Left renal pelvis (tissue), 4 donors: ENCODE measurements at places on chromosomes 2 and 18.

- no peak for DNase-seq
Observed at GRCh38 chr2:82834893-82835292, 1624.2 kb downstream of the SUCLG1 start.

GRCh38 chr2:60708630-60709320 is 47.3 kb upstream of the PAPOLG start:
- no peak for DNase-seq

GRCh38 chr18:62797329-62797728 is 82.0 kb downstream of the PHLPP1 start:
- no peak for DNase-seq

- DNase-seq: no peak
Observed at GRCh38 chr2:24164416-24164973, 10.4 kb upstream of the FAM228A start.

- DNase-seq: no peak
Observed at GRCh38 chr2:235677937-235678336, 184.1 kb downstream of the AGAP1 start.

GRCh38 chr18:76380791-76381405 is 114.1 kb downstream of the ZNF516 start:
- DNase-seq: no peak

DNA sequence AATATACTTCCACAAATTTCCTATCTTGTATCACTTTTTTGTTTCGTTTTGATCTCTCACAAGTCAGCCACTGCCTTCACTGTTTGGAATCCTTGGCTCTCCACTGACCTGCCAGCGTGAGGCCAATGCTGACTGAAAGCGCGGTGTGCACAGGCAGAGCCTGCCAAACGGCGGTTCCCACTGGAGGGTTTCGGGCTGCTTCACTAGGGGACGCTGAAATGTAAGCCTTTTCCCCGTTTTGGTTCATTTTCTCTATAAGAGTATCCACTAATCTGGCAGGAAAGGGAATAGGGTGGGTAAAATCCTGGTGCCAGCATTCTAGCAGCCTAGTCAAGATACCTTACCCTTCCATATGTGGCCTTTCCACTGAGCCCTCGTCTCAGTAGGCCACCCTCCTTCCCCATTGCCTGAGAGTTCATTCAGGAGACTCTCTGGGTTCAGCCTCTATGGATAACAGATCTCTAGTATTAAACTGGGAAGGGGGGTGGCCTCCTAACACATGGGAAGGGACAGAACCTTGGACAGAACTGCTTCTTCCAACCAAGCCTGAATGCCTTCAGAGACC is 91.5 kb downstream of the DYM start:
- no peak for DNase-seq

DNA sequence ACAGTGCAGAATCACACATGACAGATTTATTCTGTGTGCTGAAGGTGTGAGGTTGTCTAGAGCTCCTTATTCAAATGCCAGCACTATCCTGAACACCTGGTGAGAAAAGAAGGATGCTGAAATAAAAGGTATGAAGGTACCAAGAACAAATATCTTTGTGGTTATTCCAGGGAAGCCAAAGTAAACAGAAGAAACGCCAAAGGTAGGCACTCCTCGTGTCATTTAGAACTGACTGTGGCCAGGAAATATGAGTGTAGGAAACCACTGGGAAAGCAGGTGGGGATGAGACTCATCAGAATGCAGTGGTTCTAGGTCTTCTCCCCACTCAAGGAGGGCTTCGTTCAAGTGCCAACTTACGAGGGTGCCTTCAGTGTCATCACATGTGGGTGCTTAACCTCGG is 80.8 kb downstream of the KIF5C start:
- DNase-seq: no peak

DNA sequence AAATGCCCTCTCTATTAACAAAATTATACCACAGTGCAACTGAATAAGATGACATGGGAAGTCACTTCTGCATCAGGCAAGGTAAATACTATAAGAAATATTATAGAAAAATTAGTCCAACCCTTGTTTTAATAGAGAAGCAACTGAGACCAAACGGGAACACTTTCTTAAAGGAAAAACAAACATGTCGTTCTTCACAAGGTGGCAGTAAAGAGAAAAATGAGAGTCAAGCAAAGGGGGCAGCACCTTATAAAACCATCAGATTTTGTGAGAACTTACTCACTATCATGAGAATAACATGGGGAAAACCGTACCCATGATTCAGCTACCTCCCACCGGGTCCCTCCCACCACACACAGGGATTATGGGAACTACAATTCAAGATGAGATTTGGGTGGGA is 481.7 kb upstream of the CRIM1 start:
- DNase-seq: no peak

DNA sequence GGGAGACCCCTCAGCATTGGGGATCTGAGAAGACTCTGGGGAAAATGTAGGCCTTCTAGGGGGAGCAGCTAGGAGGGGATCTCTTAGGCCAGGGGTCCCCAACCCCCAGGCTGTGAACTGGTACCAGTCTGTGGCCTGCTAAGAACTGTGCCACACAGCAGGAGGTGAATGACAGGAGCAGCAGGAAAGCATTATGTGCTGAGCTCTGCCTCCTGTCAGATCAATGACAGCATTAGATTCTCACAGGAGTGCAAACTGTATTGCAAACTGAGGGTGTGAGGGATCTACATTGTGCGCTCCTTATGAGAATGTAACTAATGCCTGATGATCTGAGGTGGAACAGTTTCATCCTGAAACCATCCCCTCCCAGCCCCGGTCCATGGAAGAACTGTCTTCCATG is 127.3 kb downstream of the SCG2 start:
- DNase-seq: no peak

DNA sequence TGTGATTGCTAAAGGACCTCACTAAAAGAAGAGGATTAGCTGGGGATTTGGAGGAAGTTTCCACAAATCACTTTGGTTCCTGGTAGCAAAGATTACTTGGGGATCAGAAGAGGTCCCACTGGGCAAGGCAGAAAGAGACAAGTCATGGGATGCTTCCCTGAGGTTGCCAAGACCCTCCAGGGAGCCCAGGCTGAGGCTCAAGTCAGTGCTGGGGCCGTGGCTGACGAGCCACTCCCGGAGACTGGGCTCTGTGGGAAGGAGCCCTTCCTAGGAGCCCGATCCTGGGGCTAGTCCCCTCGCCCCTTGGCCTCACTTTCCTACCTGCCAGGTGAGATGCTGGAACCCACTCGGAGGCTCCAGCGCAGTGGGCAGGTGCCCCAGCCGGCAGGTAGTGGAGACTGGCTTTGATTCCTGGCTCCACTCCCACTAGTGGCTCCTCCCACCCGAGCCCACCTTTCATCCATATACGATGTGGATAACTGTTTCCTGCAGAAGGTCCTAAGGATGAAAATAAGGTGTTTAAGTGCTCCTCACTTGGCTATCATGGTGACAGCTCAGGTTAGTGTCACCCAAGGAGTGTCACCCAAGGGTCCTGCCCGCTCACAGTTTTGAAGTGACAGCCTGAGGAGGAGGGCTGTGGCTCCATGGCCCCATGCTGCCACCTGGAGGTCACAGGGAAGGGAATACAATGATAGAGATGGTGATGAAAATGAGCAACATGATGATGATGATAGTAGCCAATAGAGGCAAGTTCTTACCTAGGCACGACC is 100.5 kb downstream of the CAPN13 start:
- peak; percentile 22 for DNase-seq

- DNase-seq: no peak
Observed at GRCh38 chr2:25341011-25341727, 556 bp downstream of the DNMT3A start.

GRCh38 chr2:48445091-48445725 is 84.7 kb upstream of the STON1 start:
- DNase-seq: no peak

GRCh38 chr2:187155476-187155875 is 292.6 kb downstream of the CALCRL start:
- DNase-seq: no peak

DNA sequence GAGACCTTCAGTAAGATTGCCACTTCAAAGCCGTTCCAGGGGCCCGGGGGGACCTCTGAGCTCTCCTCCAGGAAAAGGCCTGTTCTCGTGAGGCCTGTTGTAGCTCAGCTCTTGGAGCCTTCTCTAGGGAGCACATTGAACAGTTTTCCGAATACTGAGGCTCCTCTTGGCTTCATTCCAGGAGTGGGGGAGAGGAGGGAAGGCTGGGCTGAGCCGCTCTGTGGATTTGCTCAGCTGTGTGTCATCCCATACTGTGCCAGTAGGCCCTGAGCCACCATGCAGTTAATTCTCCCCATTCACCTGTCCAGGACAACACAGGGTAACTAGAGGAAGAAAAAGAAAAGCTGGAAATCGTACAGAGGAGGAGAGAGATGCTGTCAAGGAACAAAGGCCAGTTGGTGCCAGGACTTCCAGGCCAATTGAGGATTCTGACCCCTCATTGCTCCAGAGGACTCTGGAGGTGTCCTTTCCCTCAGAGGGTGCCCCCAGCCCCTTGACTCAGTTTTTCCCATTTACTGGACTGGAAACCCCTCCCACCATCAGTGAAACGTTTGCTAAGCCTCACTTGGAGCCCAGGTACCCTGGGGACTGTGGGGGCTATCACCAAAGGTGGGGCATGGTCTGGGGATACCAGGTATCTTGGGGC is 41.4 kb downstream of the HS1BP3 start:
- no peak for DNase-seq

GRCh38 chr2:143730155-143730952 is 601.1 kb downstream of the ARHGAP15 start:
- DNase-seq: no peak

DNA sequence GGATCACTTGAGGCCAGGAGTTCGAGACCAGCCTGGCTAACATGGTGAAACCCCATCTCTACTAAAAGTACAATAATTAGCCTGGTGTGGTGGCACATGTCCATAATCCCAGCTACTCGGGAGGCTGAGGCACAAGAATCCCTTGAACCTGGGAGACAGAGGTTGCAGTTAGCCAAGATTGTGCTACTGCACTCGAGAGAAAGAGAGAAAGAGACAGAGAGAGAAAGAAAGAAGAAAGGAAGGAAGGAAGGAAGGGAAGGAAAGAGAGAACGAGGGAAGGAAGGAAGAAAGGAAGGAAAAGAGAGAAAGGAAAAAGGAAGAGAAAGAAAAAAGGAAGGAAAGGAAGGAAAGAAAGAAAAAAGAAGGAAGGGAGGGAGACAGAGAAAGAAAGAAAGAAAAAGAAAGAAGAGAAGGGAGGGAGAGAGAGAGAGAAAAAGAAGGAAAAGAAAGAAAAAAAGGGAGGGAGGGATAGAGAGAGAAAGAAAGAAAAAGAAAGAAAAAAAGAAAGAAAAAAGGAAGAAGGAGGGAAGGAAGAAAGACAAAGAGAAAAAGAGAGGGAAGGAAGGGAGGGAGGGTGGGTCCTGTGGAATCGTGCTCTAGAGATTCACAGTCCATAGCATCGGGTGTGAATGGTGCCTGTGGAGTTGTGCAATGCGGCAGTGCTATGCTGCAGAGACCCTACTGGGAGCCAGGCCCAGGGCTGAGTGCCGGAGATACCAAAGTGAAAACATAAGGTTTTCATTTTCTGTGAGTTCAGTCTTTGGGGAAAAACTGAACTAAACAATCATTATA is 4.6 kb upstream of the SDC1 start:
- DNase-seq: no peak

GRCh38 chr2:31365834-31366505 is 48.6 kb downstream of the XDH start:
- DNase-seq: no peak

GRCh38 chr2:215919624-215920243 is 93.6 kb downstream of the MREG start:
- DNase-seq: no peak

- no peak for DNase-seq
Observed at GRCh38 chr2:83900862-83901261, 558.2 kb downstream of the SUCLG1 start.

DNA sequence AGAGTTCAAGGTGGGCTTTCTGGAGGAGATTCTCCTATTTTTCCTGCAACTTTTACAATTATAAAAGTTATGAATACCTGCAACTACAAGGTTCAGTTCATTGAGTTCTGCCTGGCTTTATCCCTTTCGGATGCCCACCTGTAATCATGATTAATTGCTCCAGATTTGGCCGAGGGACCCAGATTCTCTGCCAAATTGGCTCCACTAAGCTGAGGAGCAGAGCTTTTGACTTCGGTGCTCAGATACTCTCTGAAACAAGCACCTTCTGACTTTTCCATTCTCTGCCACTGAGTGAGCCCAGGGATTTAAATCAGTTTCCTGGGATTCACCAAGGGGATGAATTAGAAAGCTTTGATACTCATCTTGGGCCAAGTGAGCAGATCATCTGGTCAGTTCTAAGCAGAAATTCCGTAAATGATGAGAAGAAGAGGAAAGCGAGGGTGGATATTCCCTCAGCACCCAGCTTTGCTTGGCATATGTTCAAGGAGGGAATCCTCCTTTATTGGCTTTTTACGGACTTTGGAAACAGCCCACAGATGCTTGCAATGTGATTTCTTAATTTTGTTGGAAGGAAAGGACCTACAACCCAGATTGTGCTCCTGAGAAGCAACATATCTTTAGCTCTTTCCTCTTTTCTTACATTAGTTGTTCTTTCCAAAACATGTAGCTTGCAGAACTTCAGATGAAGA is 179.2 kb downstream of the SETBP1 start:
- no peak for DNase-seq

- DNase-seq: peak; percentile 16
Observed at GRCh38 chr18:61606759-61607158, 273.5 kb downstream of the CDH20 start.

- DNase-seq: no peak
Observed at GRCh38 chr2:60991644-60992043, 25.9 kb upstream of the PEX13 start.

GRCh38 chr18:75170022-75170789 is 38.7 kb downstream of the PTGR3 start:
- no peak for DNase-seq

DNA sequence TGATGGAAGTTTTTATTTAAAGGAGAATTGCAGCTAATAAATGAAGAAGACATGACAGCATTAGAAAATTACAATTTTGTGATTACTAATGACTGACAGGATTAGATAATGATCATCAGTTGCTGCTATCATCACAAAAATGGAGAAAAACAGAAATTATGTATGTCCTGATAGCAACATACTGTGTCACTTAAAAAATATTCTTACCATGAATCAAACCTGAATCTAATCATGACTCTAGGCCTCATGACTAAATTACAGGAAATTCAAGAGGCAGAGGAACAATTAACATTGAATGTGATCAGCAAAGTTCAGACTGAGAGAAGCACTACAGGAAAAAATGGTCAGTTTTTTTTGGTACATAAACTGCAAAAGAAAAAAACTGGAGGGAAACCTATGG is 147.8 kb downstream of the PMAIP1 start:
- no peak for DNase-seq

DNA sequence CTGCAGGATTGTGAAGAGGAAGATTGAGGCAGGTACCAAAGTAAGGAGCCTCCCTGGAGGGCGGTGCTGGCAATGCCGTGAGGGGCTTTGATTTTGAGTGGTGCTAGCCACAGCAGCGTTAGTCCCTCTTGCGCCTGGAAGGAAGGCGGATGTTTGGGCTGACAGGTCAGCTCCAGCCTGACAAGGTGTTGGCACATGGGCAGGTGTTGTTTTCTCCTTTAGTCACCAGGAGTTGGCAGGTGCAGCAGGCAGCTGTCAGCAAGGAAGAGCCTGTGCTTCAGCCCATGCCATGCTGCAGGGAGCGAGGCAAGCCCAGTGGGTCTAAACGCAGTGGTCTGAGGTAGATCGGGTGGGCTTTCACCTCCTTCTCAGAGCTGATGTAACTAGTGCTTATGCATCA is 8.5 kb downstream of the SEC11C start:
- no peak for DNase-seq

- no peak for DNase-seq
Observed at GRCh38 chr2:200051611-200051945, 96.2 kb downstream of the MAIP1 start.
